NCI-H1417 treated with DMSO at 0.1 percent for 48 hours (cell line): ENCODE measurements at places on chromosomes 1 and 21.

GRCh38 chr1:110771245-110772022 lies 96.7 kb upstream of the KCNA3 start:
- DNase-seq = no peak

DNA sequence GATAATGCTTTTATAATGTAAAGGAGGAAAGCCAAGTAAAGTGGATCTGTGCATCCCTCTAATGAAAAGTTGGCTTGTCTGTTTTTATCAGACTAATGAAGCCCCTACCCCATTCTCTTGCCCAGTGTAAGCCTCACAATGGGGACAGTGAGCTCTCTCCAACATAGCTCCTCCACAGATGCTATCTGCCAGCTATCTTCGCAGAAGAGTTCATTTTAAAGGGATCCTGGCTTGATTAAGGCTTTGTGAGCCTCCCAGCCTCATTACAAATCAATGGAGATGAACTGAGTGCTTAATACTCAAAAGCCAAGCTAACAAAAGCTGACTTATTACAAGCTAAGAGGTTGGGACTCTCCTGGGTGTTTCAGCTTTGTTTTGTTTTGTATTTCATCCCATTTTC lies 514.7 kb downstream of the NUF2 start:
- DNase-seq = no peak

DNA sequence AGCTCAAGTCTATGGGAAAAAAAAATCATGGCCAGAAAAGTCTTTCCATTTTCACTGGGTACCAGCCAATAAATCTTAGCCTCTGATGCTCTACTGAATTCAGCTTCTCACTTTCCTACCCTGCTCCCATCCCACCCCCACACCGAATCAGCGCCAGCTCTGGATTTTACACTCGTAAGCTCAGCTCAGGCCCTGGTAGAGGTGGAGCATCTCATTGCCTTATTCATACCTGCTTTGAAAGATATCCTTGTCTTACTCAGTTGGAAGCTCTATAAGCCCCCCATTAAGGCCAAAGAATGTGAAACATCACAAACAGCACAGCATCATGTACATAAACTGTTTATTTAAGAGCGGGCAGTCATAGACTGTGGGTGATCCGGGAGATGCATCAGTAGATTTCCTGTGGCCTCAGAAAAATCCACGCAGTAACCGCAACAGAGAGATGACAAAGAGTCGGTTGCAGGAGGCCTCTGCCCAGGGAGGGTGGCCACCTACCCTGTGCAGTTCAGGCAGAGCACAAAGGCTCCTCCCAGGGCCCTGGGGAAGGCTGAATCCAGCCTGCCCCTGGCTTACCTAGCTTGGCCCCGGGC lies 36.4 kb upstream of the ETS2 start:
- no peak for DNase-seq

GRCh38 chr1:35598895-35599294 lies 25.8 kb downstream of the TFAP2E start:
- DNase-seq = no peak

DNA sequence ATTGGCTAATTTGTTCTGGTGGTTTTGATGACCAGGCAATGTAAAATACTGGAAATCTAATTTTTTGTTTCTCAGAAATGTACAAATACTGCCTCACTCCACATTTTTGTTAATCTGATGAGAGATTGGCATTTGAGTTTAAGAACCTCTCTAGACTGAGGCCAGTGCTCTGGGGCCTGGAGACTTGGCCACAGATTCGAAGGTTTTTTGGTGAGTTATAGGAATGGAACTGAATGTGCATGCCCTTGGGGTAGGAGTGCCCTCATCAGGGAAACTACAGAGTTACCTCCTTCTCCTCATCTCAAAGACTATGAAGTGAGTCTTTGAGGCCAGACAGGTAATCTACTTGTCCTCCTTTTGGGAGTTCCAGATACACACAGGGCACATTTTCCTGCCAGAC lies 347.9 kb downstream of the LTN1 start:
- no peak for DNase-seq

DNA sequence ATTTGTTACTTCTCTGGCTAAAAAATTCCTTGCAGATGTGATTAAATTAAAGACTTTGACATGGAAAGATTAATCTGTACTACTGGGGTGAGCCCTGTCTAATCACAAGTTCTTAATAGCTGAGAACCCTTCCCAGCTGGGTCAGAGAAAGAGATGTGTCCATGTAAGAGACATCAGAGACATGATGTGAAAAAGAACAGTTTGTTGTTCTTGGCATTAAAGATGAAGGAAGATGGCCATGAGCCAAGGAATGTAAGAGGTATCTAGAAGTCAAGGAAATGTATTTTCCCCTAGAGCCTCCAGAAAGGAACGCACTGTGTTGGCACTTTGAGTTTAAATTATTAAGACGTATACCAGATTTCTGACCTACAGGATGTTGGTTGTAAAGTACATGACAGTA lies 1271.5 kb upstream of the PRMT6 start:
- no peak for DNase-seq

GRCh38 chr1:116781034-116781433 lies 26.8 kb downstream of the CD2 start:
- no peak for DNase-seq

DNA sequence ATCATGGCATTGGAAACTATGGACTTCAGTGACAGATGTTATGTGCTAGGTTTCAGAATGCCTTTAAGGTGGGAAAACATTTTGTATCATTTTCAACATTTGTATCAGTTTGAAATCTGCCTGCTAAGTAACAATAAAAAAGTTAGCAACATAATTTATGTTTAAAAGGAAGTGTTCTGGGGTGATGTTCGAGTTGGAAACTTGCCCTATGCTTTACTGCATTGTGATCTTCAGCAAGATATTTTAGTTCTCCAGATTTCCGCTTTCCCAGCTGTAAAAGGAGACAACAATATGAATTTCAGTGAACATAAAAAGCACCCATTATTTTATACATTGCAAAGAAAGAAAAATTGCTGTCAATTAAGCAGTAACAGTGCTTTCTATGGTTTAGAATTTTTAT lies 187.4 kb downstream of the DISC1 start:
- DNase-seq = no peak

GRCh38 chr1:24770881-24771280 lies 25.6 kb downstream of the CLIC4 start:
- DNase-seq = no peak

- DNase-seq = peak; percentile 69
These were observed 37.6 kb upstream of the HMCN1 start for GRCh38 chr1:185696422-185697150.

- no peak for DNase-seq
These were observed 7.0 kb downstream of the EXTL1 start for GRCh38 chr1:26028490-26028980.

DNA sequence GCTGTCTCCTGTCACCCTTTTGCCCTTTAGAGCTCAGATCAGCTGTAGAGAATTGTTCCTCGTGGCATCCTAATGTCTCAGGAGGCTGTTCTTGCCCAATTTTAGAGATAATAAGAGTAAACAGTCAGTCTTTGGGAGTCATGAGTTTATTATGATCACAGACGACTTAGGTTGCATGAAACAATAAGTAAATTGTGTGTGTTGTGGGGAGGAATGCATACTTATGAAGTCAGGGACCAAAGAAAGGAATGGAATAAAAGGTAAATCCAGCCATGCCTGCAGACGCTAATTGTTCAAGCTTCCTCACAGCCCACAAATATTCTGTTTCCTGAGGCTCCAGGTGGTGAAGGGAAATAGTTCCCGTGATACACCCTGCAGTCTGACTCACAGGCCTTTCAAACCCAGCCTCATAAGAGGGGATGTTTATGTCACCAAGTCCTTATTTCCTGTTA lies 897 bp downstream of the EPHX4 start:
- DNase-seq = no peak

- DNase-seq = no peak
These were observed 3.2 kb downstream of the IRF6 start for GRCh38 chr1:209802780-209803152.

DNA sequence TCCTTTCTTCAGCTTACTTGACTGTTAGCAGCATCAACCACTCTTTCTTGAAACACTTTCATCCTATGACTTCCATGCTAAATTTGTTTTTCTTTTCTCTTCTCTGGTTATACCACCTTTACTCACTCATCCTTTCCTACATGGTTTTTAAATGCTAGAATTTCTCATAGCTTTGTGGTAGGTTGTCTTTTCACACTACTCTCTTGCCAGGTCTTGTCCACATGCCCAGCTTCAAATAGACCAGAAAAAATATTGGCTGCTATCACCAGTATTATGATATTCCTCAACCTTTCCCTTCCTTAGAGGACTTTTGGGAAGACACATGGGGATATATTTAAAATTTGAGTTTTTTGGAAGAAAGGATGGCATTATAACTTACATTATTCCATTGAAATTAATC lies 48.8 kb downstream of the PPP1R12B start:
- no peak for DNase-seq

DNA sequence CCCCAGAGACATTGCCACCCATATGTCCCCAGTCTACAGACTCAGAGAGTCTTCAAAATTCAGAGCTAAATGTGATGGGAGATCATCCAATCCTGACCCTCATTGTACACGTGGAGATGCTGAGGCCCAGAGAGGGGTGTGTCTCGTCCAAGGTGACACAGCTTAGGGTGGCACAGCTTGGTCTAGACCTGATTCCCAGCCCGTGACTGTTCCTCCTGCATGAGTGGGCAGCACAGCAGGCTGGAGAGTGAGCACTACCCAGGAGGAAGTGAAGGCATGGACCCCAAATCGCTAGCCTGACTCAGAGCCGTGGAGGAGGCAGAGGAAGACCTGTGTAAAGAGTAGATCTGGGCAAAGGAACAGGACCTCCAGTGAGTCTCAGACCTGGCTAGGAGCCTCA lies 16.4 kb downstream of the S100A7 start:
- DNase-seq = no peak
